T follicular helper cell (primary cell): ENCODE measurements at places on chromosomes 16 and 17.

GRCh38 chr16:78996790-78997189 is 603.7 kb downstream of the MAF start:
- DNase-seq = no peak

DNA sequence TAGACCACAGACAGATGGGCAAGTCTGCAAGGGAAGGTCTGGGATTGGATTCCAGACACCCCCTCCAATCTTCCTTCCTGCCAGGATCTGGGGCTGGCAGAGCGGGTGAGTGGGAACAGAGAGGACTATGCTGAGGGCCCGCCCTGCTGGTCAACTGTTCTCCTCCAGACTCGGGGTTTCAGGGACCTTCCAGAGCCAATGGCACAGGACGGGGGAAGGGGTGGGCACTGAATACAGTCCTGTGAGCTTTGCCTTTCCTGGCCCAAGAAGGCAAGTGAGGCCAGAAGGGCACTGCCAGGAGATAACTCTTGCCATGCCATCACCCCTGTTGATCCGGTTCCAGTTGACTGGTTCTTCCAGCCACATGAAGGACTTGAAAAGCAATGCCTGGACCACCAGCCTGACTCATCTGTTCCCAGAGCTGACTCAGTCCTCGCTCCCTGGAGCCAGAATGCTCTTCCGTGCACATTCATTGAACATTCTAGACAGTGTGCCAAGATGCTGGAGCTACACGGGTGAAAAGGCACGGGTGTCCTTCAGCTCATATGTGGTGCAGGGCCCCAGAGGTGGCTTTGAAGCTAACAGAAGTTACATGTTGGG is 533 bp upstream of the MEFV start:
- DNase-seq = no peak

DNA sequence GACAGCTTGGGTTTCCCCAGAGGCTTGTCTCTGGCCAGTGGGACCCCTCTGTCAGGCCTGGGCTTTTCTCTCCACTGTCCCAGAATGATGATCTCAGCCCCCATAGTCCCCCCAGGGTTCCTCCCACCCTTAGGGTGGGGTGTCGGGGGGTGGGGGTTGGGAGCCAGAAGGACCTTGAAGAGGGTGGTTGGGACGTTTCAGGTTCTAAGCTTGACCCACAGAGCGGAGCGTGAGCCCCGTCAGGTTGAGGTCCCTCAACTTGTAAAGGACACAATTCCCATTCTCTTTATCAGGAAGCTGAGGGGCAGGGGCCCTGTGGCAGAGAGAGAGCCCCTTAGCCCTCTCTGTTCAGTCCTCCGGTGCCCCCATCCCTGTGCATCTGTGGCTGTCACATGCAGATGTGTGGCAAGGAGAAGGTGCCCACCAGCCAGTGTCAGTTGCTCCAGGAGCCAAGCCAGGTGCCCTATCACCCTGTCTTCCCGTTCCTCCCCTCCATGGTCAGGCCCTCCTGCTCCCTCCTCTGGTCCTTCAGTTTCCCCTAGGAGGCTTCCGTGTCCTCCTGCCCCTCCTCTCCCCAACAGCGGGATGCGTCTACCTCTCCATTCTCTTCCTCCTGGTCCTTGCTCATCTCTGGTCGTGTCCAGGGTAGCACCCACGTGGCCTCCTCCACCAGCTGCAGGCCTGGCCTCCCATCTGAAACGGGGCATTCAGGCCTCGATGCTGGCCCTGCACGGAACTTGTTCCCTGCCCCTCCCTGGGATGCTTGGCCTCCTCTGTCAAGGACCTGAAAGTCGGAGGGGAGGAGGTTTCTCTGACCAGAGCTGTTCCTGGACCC is 1.5 kb upstream of the NTN3 start:
- no peak for DNase-seq

GRCh38 chr17:29131814-29132682 is 48.1 kb downstream of the MYO18A start:
- no peak for DNase-seq

DNA sequence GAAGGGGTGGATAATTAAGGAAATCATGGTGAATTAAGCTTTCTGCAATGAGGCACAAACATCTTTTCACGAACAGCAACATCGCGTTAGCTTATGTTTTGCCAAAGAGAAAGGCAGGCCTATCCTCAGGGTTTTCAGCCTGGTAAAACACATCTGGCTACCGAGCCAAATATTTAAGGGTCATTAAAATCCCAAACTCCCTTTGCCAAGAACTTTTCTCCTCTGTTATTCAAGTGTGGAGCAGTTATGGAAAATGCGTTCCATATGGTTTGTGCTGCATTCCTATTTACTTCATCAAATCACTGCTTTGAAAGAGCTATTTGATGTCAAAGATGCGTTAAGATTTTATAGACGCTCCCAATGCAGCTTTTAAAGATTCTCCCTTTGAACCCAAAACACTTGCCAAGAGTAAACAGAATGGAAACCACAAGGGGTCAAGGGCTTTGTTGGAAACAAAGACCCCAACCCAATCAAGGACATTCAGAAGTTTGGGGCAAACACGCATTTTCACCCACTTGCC is 308.3 kb upstream of the CDH5 start:
- DNase-seq = no peak

DNA sequence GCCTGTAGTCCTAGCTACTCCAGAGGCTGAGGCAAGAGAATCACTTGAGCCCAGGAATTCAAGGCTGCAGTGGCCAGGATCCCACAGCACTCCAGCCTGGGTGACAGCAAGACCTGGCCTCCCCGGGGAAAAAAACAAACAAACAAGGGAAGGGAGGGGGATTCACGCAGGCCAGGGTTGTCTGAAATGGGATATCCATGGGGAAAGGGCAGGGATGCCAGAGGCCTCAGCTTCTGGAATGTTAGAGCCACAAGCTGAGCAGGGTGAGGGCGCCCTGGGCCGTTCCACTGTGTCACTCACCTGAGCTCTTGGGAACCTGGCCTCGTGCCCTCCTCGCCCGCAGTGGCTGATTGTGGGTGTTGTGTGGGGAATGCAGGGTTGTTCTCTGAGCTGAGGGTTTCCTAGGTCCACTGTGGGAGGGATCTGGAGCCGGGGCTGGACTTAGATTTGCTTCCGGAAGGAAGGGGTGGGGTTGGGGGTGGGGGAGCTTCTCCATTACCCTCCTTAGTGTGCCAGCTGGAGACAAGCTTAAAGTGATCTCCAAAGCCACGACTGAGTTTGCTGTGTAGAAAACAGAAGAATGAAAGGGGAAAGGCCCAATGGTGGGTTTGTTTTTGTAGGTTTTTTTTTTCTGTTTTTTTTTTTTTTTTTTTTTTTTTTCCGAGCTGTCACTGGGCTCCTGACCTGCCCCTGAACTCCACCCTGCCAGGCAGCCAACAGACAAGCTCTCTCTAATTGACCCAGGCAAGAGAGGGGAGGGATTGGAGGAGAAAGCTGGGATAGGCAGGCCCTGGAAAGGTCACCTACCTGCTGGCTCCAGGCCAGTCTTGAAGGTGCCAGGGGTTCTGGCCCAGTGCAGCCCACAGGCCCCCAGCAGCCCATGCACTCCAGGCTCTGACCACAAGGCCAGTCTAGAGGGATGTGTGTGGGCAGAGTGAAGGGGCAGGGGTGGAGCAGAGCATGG is at the start of gene SULT1A1:
SULT1A1 (minus strand) TSS at position 414 of the 964 bp plus-strand sequence. CDS start 1,189 bp downstream, outside the sequence.
- no peak for DNase-seq
